ENCODE measurements at places on chromosomes 4 and X. TPM values are rescaled to one million over a fixed set of nuclear protein-coding genes. Genes with fewer than 3 reads are reported as not detected.
A peak's percentile ranks its signal among the peaks of the same experiment; 100 is the strongest.

The SPATA4 gene
- total RNA-seq, result 0.46 TPM

The TTC29 gene
- total RNA-seq, result not detected

DNA sequence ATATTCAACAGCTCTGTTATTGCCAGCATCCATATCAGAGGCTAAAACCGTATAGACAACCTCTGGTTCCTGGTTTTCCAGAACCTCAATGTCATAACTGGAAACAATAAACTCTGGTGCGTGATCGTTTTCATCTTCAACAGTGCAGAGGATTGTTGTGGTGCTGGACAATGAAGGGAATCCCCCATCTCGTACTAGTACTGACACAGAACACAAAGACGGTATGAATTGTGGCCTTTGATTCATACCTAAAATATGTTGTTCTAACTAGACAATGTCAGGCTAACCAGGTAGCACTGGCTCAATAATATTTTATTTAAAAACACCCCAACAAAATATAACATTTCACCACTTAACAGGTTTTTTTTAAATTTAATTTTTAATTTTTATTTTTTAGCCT, 186.9 kb downstream of the DCHS2 start:
- no peaks in the 10 kb centered on the region for H3K36me3 ChIP-seq
- H3K27ac ChIP-seq, result no peak overlapping the region
- H3K4me3 ChIP-seq, result no peak overlapping the region
- no peak for DNase-seq

- peaks cover 4% of the 10 kb centered on the region for H3K4me1 ChIP-seq
- no peaks in the 10 kb centered on the region for H3K27me3 ChIP-seq
- H3K36me3 ChIP-seq, result no peaks in the 10 kb centered on the region
- H3K27ac ChIP-seq, result no peak overlapping the region
Measured at GRCh38 chrX:3712051-3712869, 1.2 kb downstream of the PRKX start.

DNA sequence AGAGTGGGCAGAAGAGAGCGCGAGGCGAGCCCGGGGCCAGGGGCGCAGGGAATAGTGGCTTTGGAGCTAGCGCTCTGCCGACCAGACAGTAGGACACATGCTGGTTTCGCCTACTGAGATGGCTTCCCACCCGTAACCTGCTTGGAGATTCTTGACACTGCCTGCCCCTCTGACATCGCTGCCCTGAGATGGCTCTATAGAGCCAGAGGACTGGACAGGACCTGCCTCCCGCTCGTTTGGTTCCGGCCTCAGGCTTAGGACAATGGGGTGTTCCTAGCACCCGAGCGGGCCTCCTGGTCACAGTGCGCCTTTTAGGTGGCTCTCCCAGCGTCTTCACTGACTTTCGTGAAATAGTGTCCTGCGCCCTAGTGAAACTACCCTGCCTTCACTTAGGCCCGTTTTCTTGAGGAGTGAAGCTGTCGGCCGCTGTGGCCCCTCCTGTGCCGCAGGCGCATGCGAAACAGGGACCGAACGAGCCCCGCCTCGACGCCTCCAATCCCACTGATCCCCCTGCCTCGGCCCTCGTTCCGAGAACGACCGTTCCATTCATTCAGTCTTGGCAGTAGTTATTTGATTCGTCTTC, 608 bp downstream of the TAF1 start:
- H3K27ac ChIP-seq, result peak overlapping the region; percentile 92
- H3K36me3 ChIP-seq, result peaks cover 11% of the 10 kb centered on the region
- peaks cover 10% of the 10 kb centered on the region for H3K4me1 ChIP-seq
- no peak for DNase-seq
- no peaks in the 10 kb centered on the region for H3K27me3 ChIP-seq
- H3K4me3 ChIP-seq, result peak overlapping the region; percentile 89

DNA sequence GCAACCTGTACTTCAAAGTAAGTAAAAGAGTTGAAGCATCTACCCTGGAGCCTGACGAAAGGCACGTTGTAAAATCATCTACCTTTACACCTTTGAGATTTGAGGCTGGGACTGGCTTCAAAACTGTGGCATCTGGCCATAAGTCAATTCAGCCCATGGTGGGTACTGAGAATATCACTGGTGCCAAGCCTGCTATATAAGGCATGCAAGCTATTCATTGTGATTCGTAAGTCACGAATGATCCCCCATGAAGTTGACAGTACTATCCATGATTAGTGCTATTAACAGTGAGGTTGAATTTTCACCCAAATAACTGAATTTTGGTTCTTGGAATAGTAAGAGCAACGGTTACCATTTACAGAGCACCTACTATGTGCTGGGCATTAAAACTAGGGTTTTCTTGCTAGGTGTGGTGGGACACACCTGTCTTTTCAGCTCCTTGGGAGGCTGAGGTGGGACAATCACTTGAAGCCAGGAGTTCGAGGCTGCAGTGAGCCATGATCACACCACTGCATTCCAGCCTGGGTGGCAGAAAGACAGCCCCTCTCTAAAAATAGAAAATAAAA, 39.8 kb downstream of the IRF2 start:
- peaks cover 6% of the 10 kb centered on the region for H3K4me1 ChIP-seq
- H3K27me3 ChIP-seq, result no peaks in the 10 kb centered on the region
- no peak for DNase-seq
- no peaks in the 10 kb centered on the region for H3K36me3 ChIP-seq

DNA sequence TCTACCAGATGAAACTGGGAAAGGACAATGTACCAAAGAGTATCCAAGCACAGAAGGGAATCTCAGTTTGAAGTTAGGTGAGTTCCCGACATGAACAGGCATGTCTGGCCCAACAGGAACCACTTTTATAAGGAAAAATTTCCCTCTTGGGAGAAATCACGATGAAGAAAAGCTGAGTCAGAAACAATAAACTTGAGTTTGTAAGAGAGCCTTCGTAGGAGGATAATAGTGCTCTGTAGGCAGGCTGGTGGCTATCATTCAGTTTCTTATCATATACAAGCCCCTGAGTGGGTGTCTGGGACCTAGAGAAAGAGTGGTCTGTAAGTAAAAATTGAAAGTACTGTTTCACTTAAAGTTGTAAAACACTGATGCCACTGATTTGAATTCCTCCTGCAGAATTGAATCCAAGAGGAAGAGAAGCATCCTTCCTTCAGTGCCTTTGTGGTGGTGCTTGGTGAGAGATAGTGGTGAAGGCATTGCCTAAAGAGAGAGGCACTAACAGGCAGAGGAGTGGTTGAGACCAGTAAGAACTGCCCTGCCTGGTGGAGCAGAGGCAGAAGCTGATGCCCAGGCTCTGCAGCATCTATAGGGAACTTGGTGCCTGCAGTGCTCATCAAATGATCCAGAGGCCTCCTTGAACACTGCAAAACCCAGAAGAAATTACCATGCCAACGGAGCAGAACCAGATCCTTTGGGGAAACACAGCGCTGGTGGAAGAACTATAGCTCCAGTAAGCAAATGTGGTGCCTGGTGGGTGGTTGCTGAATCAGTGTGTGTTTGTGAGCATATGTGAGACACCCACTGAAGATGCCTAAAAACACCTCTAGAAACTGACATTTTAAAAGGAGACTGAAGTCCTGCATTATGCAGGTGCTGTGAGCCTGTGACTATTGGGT, 31.7 kb upstream of the METAP1 start:
- H3K27ac ChIP-seq, result no peak overlapping the region
- no peaks in the 10 kb centered on the region for H3K27me3 ChIP-seq
- no peak overlapping the region for H3K4me3 ChIP-seq

DNA sequence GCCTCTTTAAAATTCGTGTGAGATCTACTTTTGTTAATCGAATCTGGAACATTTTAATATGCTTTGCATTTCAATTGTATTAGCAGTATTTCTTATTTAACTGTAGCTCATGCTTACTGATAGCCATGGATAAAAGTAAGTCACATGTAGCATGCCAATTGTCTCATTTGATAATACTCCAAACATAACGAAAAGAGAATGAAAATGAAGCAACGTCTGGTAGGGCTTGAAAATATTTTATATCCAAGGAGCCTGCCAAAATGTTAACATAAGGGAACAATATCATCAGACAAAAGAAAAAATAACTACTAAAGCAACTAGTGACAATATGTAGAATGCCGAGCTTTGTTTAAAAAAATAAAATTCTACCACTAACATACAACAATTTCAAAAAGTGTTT, 94.1 kb upstream of the MID1 start:
- no peaks in the 10 kb centered on the region for H3K36me3 ChIP-seq
- DNase-seq, result no peak
- no peak overlapping the region for H3K27ac ChIP-seq
- H3K27me3 ChIP-seq, result no peaks in the 10 kb centered on the region
- no peak overlapping the region for H3K4me3 ChIP-seq

DNA sequence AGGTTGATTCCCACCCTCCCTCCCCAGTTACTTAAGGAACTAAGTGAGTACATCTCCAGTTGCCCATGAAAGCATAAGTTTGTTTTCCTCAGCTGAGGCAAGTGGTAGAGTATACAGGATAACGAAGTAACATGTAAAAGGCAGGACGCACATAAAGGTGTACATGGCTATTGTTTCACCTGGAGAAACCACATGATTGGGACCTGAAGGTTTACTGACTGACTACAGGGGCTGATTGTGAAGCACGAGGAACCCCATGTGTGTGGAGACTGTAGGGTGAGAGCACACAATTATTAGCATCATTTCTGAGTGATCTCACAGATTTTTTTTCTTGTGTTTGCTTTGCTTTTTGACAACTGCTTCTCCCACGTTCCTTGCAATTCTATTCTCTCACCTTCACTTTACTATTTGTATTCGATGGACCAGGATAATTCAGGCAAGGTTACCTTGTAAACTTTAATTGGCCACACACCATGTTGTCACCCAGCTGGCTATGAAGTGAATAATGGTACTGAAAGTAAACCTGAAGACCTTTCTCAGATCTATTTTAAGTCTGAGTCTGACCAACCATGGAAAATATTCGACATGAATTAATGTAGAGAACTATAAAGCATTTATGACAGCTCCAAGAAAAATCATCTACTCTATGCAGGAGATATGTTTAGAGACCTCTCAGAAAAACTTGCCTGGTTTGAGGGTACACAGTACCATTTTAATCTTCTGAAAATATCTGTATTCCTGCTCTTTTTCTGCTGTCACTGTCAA, 102.5 kb upstream of the MYOZ2 start:
- H3K36me3 ChIP-seq, result no peaks in the 10 kb centered on the region
- H3K27me3 ChIP-seq, result no peaks in the 10 kb centered on the region
- no peak for DNase-seq

- no peak overlapping the region for H3K27ac ChIP-seq
- DNase-seq, result no peak
- H3K36me3 ChIP-seq, result no peaks in the 10 kb centered on the region
- H3K27me3 ChIP-seq, result no peaks in the 10 kb centered on the region
- no peak overlapping the region for H3K4me3 ChIP-seq
Measured at GRCh38 chrX:55663584-55663983, 40.4 kb downstream of the FOXR2 start.

GRCh38 chrX:13647709-13648212, 5.2 kb upstream of the TCEANC start:
- DNase-seq, result peak; percentile 74
- H3K27ac ChIP-seq, result peak overlapping the region; percentile 65
- H3K4me3 ChIP-seq, result no peak overlapping the region
- H3K36me3 ChIP-seq, result no peaks in the 10 kb centered on the region
- peaks cover 4% of the 10 kb centered on the region for H3K4me1 ChIP-seq
